Pulmonary artery endothelial cell (primary cell): ENCODE measurements at places on chromosomes 2 and 18.

- DNase-seq: no peak
These were observed 1.9 kb downstream of the CMPK2 start for GRCh38 chr2:6863792-6864191.

DNA sequence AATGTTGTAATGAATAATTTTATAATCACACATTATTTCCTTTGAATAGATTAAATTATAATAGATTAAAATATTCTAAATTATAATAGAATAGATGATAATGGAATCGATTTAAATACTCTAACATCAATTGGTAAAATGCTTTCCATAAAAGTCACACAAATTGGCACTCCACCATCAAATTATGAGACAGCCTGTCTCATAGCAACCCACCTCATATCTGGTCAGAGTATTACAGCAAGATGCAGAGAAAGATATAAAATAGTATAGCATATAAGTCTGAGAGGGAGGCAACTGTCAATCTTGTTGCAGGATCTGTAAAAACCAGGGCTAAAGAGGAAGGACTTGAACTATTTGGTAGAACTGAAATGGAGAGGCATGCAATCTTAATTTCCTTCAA is 98.4 kb upstream of the NCKAP5 start:
- no peak for DNase-seq

DNA sequence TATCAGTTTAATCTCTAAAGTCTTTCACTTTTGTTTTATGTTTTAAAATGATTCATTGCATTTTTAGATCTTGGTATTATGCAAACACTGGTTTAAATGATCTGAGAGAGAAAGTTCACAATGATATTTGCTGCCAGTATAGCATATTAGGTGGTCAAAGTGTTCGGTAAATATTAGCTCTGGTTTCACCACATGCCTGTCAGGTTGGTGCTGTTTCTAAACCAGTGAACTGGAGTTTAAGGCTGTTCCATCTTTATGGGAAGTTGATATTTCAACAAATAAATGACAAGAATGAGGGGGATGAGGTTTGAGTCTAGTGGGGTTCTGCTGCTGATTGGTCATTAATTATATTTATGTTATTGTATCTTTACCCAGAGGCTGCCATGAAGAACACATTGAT is 436.4 kb downstream of the DCDC2C start:
- DNase-seq: no peak

DNA sequence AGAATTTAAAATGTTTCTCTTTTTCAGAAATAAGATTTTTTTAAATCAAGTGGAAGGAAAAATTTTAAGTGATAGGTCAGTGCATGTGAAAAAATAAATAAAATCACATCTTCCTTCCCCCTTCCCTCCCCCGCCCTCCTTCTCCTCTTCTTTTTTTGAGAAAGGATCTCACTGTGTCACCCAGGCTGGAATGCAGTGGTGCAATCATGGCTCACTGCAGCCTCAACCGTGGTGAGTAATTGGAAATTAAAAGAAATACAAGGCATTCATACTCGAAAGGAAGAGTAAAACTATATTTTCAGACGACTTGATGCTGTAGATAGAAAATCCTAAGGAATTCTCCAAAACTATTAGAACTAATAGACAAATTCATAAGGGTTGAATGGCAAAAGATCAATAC is 16.9 kb upstream of the CRACDL start:
- DNase-seq: no peak

DNA sequence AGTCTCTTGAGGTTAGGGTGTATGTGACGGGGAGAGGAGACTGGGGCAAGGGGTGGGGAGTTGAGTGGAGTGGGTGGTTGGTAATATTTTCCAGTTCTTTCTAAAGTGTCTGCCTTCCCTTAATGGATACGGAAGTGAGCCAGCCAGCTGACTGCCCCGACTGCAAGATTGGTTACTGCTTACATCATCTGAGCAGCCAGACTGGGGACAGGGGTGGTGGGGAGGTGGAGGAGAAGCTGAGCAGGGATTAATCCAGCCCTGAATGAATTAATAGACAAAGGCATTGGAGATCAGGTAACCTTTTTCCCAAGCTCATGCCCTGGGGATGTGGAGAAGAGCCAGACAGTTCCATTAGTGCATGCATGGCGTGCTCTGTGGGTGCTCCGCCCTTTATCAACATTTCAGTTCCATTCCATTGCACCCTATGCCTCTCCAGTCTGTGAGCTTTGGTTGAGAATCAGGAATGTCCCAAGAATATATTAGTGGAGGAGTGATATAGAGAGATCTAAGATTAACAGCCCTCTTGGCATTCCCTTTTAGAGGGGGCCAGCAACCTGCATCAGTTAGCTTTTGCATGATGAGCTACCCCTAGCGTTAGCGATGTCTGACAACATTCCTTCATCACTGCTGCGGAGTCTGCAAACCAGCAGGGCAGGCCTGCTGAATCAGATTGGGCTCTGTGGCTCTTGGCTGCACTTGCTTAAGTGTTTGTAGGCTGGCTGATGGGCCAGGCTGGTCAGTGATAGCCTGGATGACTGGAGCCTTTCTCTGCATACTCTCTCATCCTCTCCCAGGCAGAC is 67.4 kb downstream of the TNP1 start:
- DNase-seq: no peak

- DNase-seq: peak; percentile 80
These were observed 81.5 kb downstream of the NRP2 start for GRCh38 chr2:205763708-205764211.

- no peak for DNase-seq
These were observed 950.3 kb downstream of the SOCS6 start for GRCh38 chr18:71238974-71239624.

- DNase-seq: no peak
These were observed 317.3 kb upstream of the THUMPD2 start for GRCh38 chr2:40096360-40096759.

GRCh38 chr2:222448748-222449181 is 24.4 kb downstream of the SGPP2 start:
- no peak for DNase-seq

GRCh38 chr2:50753234-50753633 is 278.7 kb downstream of the NRXN1 start:
- no peak for DNase-seq

GRCh38 chr18:34661464-34662087 is 48.5 kb upstream of the DTNA start:
- DNase-seq: no peak

DNA sequence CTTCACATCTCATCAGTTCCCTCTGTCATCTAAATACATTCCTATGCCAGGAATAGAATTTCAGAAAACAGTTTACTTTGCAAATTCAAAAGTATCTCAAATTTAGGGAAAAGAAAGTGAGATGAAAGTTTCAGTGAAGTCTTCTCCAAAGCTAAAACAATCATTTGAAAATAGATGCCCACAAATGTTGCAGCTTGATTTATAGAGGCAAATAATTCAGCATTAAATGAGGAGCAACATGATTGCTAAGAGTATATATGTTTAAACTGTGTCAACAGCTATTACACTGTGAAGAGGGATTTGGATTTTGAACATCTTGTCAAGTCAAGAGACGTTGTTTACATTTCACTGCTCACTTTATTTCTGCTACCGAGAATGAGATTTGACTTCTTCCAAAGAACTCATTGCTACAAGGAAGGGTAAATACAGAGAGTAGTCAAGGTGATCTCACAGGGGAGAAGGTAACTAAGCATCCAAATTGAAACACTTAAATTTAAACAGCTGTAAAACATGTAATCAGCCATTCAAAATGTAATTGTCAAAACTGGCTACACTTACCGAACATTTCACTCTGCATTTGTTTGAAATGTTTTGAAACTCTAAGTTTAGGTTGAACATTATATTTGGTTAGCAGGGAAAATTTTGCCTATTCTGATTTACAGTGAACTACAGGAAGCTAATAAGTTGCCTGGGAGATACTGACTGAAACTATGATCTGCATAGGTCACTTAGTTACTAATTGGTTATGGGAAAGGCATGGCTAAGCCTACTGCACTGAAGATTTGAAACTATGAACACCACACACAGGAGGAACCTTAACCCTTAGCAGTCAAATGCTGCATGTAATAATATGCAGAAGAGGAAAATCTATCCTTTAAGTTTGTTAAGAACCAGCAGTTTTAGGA is 33.2 kb upstream of the GALNT3 start:
- no peak for DNase-seq

- DNase-seq: no peak
These were observed 136.1 kb downstream of the EXOC6B start for GRCh38 chr2:72689579-72690195.

GRCh38 chr18:48683661-48684060 is 144.8 kb downstream of the CTIF start:
- no peak for DNase-seq

DNA sequence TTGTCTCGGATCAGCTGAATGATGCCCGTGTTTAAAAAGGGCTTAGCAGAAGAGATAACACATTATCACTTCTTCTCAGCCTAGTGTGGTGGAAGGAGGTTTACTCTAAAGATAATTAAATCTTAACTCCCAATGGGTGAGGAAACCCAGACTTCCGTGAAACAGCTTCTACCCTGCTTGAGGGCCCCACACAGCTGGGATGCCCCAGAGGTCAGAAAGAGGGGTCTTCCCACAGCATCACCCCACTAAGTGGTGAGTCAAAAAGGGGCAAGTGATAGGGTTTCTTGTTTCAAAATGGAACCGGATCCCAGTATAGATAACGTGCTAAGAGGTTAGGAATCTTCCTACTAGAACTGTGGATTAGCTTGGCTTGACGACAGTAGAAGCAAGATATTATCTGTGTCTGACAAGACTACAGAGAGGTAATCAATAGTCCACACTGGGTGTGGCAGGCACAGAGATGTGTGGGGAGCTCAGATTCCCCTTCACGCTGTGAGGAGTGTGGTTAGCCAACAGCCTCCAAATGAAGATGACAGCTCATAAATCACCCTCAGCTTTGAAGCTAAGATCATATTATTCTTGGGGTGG is 129.6 kb upstream of the COPS8 start:
- no peak for DNase-seq

DNA sequence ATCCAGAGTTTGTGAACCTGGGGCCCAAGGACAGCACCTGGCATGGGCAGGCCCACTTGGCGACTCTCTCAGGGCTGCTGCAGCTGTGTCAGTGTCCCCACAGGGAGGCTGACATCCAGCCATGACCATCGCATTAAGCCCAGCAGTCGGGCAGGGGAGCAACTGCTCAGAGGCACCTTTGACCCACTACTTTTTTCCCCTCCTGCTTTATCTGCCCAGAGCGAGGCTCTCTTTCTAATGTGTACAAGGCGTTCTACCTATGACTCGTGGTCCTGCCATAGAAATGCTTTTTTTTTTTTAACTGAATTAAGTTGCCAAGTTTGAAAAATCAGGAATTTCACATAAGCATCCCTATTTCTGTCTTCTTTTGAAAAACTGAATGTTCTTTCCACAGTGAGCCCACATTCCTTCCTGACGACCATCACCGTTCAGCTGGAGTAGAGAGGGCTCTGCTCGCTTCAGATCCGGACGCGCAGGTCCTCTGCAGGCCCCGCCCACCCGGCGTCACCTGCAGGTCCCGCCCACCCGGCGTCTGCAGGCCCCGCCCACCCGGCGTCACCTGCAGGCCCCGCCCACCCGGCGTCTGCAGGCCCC is 403 bp upstream of the CLUL1 start:
- DNase-seq: no peak

- peak; percentile 10 for DNase-seq
These were observed 1.7 kb upstream of the GCG start for GRCh38 chr2:162153608-162154224.

DNA sequence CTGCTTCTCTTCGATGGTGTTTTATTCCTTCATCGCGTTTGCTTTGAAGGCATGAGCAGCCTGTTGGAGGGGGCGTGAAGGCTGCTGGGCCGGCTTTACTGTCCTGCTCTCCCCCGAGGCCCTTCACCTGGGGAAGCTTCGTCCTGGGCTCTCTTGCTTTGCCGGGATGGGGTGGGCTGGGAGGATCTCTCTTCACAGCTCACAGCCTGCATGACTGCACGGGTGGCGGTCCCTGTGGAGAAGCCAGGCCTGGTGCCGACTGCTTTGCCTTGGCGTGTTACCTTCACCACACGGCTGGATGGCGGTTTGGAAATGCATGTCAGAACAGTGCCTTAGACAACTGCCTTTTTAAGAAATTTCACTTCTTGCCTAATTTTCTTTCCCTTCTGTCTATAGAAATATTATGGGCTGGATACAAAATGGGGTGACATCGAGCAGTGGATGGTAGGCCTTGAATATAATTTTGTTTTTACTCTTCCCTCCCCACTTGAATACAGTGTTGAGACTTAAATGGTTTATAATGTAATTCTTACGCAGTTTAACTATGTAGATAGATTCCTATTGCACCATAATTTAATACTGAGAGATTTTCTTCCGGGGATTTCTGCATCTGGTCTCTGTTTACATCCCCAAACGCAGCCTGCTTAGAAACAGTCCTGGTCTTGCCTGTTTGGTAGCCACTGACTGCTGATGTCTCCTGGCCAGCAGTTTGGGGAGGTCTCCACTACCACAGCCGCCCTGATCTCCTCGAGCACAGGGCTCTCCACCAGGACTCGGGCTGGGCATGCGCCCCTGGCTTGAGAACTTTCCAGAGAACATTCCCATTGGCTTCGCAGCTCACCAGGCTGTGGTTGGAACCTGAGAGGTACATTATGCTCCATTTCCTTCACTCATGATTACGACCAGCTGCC is 81.0 kb upstream of the RBM44 start:
- DNase-seq: no peak

GRCh38 chr2:237509151-237509550 is 22.1 kb downstream of the MLPH start:
- no peak for DNase-seq

DNA sequence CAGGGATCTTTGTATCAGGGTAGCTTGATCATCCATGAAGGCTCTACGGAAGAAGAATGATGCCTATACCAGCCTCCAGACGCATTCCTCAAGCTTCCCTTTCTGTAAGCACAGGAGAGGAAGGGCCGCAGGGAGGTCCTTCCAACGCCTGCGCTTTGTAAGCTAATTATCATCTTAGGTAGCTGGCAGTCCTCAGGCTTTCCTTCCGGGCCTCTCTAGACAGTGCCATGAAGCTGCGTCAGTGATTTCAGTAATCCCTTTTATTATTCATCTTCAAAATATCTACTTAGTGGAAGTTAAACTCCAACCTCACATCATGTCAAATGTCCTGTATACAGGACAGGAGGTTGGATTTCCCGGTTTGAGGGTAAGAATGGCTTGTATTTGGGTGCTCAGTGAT is 92.3 kb downstream of the ETAA1 start:
- DNase-seq: no peak

DNA sequence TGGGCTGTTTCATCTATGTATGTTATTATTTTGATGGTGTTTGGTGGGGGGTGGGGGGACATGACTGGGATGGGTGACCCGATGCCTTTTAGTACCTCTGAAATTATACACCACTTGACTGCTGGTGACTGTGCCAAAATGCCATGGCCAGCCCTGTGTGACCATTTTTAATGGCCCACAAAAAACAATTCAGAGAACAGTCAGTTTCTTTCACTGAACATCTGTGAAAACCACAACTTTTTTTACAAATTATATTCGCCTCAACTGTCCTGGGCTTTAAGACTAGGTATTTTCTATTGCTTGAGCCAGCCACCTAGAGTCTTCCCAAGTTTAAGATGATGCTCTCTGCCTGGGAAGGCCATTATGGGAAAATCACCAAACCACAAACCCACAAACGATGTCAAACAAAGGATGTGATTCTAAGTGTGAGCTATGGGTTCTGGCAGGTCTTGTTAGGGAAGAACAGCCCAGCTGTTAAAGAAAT is 33.9 kb downstream of the FN1 start:
- no peak for DNase-seq
